ENCODE measurements at places on chromosomes 4 and X.
A peak's percentile ranks its signal among the peaks of the same experiment; 100 is the strongest.

DNA sequence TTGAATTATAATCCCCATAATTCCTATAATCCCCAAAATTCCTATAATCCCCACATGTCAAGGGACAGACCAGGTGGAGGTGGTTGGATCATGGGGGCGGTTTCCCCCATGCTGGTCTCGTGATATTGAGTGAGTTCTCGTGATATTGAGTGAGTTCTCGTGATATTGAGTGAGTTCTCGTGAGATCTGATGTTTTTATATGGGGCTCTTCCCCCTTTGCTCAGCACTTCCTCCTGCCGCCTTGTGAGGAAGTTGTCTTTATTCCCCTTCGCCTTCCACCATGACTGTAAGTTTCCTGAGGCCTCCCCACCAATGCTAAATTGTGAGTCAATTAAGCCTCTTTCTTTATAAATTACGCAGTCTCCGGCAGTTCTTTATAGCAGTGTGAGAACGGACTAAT lies 36.6 kb upstream of the GPR78 start:
- DNase-seq, result no peak

DNA sequence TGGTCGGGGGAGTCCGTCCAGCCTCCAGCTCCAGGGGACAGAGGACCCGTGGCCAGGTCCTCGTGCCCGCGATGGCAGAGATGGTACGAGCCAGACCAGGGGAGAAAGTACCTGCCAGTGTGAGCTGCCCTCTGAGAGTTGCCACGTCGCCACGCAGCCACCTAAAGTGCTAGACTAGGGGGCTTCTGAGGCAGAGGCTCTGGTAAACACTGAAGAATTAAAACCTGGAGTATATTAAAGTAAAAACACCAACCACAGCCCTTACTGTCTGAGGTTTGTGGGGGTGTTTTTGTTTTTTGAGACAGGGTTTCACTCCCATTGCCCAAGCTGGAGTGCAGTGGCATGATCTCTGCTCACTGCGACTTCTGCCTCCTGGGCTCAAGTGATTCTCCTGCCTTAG lies 60.1 kb upstream of the SORCS2 start:
- DNase-seq, result no peak

GRCh38 chrX:125953814-125954213 lies 212.3 kb downstream of the DCAF12L2 start:
- DNase-seq, result no peak

DNA sequence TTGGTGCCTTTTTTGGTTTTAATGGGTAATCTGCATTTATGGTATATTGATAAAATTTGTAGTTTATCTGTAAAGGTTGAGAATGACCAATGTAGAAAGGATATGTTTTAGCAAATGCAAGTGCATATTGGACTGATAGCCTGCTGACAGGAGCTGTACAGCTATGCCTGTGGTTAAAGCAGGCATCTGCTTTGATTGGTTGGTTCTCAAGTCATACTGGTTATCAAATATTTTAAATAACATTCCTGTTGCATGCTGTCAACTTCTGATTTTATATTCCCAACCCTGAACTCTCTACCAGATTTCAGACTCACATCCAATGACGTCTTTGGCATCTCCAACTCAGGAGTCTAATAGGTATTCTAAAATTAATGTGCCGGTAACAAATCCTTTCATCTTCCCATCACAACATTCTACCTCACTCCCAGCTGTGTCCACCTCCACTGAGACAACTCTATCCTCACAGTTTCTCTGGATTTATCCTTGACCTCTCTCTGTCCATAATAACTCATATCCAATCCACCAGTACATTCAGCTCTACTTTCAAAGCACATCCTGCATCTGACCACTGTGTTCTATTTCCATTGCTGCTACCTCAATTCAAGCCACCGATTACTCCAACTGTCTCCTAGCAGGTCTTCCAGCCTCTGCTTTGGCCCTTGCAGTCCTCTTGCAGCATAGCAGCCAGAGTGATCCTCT lies 125.7 kb downstream of the CAMK2D start:
- DNase-seq, result no peak

DNA sequence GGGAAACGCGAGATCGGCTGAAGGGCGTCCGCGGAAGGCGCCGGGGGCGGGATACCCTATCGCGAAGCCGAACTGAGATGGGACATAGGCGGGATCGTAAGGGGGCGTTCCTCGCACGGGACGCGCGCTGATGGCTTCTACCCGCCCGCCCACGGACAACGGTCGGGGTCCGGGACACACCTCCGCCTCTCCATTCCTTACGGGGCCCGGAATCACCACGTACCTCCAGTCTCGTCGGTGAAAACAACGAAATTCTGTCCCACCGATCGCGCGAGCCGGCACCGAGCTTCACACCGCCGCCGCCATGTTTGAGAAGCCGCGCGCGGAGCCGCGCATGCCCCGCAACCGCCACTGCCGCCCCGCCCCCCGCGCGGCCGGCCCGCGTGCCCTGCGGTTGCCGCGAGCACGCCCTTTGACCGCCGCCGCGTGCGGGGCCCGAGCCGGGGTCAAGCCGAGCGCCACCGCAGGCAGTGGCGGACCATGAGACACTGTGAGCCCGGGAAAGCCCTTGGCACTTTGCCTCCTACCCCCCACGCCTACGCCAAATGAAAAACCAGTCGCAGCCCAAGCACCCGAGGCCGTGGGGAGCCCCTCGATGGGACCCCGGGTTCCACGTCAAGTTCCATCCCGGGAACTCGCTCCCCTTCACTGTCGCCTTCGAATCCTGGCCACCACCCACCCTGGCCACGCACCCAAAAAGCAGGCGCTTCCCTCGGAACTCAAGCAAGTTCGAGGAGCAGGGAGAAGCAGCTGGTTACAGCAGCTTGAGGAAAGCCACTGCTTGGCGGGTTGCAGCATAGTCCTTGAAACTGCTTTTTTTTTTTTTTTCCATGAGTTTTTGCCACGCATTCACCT lies at the start of gene SCML2:
SCML2 (minus strand) TSS at position 320 of the 855 bp plus-strand sequence. CDS start 20,617 bp downstream, outside the sequence.
- DNase-seq, result peak; percentile 8
